ENCODE measurements at places on chromosomes 1 and 21.

- no peak for DNase-seq
These were observed 258.9 kb downstream of the PTBP2 start for GRCh38 chr1:96980448-96980847.

DNA sequence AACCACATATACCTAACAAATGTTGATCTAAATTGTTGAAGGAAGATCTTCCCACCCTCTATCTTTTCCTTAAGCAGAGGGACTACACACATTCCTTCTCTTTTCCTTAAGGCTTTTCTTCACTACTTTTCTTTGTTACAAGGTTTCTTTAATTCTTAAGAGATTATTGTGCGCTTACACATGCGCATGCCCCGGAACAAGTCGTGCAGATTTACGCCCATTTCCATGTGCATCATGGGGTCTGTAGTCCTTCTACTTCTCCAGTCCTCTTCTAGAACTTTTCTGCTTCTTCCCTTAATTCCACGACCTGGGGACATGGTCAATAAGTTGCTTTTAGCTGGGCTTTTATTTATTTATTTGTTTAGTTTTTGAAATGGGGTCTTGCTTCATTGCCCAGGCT, 1.7 kb upstream of the CHRNB2 start:
- DNase-seq = no peak

- DNase-seq = no peak
These were observed 42.2 kb downstream of the ILDR2 start for GRCh38 chr1:166933140-166933539.

- DNase-seq = no peak
These were observed 24.2 kb downstream of the CCDC185 start for GRCh38 chr1:223417444-223417843.

- no peak for DNase-seq
These were observed 11.9 kb downstream of the SLC45A1 start for GRCh38 chr1:8329858-8330257.
